ENCODE measurements at places on chromosomes 12 and 14.

DNA sequence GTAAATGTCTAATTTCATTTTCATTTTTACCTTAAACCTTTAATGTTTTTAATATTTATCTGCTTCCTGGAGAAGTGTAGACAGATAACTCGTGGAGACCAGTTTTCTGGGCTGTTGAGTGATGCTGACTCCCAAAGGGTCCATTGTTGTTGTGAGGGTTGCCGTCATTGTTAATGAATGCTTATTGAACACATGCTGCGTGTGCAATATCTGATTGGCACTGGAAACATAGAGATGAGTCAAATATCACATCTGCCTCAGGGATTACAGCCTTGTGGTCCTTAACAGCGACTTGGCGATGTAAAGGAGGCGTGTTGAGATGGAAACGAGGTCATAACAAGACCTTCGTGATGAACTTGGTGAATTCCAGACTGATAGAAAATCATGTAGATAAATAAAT is 85.9 kb downstream of the FBXW8 start:
- DNase-seq, result no peak

DNA sequence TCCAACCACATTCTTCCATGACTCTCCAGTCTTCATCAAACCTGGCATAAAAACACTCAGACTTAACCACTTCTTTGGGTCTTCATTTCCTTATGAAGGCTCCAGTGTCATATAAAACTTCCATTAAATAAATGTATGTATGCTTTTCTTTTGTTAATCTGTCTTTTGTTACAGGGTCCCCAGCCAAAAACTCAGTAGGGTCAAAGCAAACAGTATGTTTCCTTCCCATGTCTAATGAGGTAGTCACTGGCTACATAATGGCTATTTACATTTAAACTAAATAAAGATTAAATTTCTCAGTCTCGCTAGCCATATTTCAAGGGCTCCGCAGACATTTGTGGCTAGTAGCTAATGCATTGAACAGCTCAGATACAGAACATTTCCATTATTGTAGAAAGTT is 40.1 kb upstream of the STAB2 start:
- DNase-seq, result no peak

DNA sequence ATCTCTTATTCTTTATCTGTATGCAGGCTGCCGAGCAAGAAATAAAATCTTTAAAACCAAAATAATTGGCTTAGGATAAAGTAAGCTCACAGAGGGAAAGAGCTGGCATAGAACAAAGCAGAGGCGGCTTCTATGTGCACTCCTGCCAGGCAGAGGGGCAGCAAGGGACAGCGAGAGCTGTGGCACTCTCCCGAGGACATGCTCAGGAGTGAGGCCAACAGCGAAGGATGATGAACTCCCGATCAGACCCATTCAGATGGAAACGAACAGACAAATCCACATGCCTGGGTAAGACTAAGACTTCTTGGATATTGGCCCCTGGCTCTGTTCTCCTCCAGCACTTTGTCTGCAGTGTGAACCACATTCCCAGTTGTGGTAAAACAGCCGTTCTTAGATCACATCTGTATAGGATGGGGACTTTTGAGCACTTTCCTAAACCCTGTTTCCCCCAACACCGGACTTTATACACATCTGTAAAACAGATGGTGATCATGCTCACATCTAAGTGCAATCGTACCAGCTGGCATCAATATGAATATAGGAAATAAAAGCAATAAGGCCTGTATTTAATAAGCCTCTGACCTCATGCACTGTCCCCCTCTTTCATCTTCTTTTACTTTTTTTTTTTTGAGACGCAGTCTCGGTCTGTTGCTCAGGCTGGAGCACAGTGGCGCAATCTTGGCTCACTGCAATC is 134.1 kb downstream of the PPM1H start:
- DNase-seq, result no peak

- DNase-seq, result no peak
Observed at GRCh38 chr14:105063056-105063455, 2.2 kb downstream of the GPR132 start.

GRCh38 chr12:109721276-109721675 is 7.7 kb downstream of the FAM222A start:
- no peak for DNase-seq

DNA sequence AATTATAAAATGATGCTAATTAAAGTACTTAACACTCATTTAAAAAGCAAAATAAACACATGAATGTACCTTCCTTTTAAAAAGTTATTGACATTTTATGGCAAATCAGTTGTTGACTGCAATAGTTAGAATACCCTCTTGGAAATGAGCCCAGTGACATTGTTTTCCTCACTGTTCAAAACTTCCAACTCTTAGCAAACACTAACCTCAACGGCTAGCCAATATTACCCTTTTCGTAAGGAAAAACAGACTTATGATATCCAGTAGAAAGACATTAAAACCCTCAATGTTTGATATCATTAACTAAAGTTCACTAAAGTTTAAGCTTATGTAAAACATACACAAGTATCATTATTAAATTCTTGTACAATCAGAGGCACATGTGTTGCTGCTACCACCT is 83.6 kb downstream of the EPS8 start:
- DNase-seq, result no peak

- DNase-seq, result no peak
Observed at GRCh38 chr12:119512772-119513497, 80.6 kb upstream of the TMEM233 start.

DNA sequence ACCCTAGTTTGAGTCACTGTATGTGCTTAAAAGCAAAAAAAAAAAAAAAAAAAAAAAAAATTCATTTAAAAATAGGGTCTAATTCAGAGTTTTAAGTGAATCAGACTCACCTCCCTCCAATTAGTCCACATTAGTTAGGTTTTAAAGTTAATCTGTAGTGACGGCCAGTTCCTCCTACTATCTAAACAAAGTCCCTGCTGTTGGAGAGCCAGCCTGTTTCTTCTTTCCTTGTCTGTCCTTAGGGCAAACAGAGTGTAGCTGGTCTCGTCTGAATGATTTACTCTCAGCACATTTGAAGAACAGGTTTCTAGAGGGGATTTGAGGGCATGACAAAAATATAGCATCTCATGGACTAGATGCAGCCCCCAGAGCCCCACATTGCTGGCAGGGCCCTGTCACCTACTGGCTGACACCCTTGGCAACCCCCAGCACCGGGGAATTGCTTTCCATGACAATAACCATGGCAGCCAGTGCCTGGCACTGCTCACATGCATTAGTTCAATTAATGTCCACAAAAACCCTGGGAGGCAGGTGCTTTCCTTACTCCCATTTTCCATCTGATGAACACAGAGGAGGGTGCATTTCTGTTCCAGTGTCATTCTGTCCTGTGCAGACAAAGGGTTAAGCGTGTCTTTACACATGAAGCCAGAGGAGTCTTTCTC is 138.3 kb downstream of the PLXNC1 start:
- DNase-seq, result no peak

DNA sequence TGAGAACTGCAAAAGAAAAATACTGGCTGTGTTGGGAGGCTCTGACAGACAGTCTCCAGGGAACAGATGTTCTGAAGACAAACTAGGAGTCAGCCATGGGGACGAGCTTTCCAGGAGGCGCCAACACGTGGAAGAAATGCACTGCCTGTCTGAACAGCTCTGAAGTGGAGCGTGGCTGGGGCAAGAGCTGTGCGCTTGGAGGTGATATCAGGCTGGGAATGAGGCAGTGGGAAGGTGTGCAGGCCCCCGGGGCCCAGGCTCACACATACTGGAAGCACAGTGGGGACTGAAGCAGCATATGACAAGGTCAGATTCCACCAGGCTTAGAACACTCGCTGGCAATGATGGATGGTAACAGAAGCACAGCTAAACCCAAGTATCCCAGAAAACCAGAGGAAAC is 17.5 kb downstream of the APPL2 start:
- no peak for DNase-seq

DNA sequence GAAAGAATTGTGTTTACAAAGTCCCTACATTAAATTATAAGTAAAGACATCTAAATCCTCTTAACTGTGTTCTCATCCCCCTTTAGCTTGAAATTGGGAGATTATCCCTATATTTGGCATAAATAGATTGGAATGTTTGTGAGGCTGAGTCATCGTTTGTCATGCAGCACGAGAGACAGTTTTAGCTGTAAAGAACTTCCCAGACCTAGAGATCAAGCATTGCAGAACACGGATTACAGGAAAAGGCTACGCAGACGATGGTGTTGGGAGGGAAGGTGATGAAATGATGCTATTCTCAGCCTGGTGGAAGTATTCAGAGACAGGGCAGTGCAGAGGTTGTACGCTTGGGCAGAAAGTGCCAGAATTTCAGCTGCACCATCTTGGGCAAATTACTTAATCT is 93.8 kb downstream of the PTPRB start:
- no peak for DNase-seq

DNA sequence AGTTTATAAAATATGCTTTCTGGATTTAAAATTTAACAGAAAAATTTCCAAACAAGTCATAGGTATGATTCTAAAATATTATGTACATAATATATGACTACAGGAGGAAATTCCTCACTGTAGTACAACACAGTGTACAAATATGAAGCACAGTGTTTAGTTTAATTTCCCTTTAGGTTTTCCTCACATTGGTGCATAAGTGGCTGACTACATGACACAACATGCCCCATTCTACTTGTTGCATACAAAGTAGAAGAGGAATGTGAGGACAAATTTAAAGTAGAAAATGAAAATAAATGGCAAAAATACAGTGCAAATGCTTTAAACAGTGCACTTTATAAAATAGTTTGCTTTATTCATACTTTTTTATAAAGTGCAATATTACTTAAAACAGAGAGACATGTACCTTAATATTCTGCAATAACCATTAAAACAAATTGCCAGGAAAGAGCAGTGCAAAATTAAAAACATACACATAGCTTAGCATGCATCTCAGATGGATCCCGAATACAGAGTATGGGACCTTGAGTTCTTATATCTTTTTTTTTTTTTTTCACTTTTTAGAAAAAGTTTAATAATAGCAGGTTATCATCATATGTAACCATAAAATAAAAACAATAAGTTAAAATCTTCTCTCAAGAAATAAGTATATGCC is 54.8 kb upstream of the TTC7B start:
- DNase-seq, result peak; percentile 24

DNA sequence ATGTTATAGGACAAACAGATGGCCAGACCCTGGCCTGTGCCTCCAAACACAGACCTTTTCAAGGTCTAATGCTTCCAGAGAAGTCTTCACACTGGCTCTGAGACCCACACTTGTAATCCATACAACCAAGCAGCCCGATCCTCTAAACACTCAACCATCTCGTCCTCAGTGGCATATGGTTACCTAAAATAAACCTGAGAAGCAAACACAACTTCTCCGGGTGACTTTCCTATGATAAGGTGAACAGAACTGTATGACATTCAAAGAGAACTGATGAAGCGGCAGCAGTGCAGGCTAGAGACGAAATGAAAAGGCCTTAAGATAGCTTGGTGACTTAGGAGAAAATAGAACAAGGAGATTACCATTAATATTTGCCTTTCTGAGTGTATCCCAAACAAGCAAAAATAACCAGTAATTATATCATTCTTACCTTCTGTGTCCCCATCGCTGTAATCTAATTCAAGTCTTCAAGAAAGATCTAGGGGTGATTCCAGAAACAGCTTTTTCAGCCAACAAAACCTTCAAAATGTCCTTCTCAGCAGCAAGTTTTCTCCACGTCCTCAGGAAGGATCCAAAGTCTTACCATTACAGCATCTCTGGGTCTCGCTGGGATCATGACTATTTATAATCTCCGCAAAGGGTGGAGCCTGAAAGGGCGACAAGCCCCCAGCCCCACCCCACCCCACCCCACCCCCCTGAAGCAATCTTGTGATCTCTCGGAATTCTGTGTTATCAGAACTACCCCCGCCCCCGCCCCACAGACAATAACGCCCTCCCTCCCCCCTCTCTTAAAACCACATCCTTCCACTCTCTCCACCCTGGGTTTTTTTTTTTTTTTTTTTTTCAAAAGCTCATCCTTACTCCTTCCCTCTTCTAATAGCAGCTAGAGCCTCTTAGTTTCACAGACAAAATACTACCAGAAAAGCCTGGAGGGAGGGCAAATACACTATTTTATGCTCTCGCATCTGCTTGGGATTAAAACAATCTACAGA is at the start of gene SLC2A3:
SLC2A3 (minus strand) TSS at position 598 of the 992 bp plus-strand sequence; CDS start at position 445, 153 bp downstream.
- DNase-seq, result no peak

GRCh38 chr12:105425254-105426174 is 95.0 kb downstream of the C12orf75 start:
- DNase-seq, result no peak

DNA sequence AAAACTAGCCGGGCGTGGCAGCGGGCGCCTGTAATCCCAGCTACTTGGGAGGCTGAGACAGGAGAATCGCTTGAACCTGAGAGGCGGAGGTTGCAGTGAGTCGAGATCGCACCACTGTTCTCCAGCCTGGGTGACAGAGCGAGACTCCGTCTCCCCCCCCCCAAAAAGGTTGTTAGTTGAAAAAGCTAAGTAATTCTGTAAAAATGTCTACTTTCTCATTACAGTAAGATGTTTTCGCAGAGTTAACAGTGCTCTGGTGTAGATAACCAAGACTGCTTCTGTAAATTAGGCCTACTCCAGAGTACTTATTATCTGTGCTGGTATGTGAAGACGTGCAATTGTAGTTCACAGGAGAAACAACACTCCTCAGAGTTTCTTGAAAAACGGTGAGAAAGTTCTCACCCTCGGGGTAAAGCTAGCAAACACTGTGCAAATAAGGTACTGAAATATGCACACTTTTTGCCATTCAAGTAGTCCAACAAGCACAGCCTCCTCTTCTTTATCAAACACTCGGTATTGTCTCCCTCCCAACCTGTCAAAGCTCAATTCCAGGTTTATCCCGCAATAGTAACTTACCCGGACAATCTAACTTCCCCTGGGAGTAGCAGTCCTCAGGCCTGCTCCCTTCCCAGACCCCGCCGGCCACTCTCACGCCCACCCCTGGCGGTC is 974 bp downstream of the BTBD7 start:
- no peak for DNase-seq

DNA sequence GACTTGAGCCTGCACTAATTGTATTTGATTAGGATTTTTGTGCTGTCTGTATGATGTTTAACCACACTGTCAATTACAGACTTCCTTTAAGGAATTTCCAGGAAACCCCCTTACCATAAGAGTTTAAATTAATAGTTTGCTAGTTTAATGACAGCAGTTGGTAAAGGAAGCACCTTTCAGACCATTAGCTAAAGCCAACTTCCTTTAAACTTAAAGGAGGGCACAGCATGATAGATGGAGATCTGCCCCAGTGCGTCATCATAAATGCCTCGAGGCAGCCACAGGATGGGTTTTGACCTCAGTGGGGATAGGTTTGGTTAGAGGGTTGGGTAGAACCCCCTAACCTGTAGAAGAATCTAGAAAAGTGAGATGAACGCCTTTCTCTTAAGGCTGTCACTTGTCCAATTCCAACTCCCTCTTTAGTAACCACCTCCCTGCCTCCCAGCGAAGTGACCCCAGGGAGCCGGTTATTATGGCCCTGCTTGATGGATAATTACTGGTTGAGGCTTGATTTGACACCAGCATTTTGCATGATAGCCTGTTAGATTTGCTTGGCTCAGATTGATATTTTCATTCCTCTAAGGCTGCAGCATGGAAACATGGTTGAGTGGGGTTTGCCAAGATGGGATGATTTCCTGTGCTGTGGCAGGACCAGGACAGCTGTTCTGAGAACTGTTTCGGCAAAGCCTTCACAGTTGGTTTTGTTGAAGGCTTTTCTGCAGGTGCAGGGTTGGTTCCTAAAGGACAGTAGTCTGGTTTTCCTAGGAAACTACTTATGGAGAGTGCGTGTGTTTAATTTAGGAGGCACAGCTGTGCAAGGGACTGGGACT is 62.7 kb downstream of the CHST11 start:
- no peak for DNase-seq

GRCh38 chr12:54432815-54433164 is 13.7 kb upstream of the ITGA5 start:
- DNase-seq, result no peak

All from epithelial cell of prostate (primary cell).